ENCODE measurements at places on chromosomes 1 and 21. TPM values are rescaled to one million over a fixed set of nuclear protein-coding genes. Genes with fewer than 3 reads are reported as not detected.

The CACNA1S gene
- total RNA-seq: not detected

The CDCA8 gene
- 0.85 TPM for total RNA-seq

GRCh38 chr1:199081739-199082138 lies 442.9 kb downstream of the PTPRC start:
- no peak for DNase-seq

GRCh38 chr1:162070094-162070748 lies 730 bp downstream of the NOS1AP start:
- no peak for DNase-seq

DNA sequence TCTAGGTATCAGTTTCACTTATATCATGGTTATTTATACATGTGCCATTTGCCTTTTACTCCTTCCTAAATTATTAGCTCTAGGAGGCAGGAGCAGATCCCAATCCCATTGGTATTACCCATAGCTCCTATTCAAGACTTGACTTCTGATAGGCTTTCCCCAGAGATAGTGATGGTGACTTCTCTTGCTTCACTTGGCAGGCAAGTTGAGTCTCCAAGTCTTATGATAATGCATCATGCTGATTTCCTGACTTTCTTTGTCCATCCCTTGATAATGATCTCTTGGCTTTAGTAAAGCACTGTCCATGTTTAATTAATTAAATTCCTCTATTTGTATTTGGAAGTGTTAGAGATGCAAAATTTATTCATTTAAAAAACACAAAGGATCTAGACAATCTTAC lies 253.5 kb upstream of the ADAMTS5 start:
- no peak for DNase-seq

- DNase-seq: no peak
These were observed 15.6 kb upstream of the TACSTD2 start for GRCh38 chr1:58592522-58593134.
